Osteocyte (in vitro differentiated cells): ENCODE measurements at places on chromosomes 6 and 20.

DNA sequence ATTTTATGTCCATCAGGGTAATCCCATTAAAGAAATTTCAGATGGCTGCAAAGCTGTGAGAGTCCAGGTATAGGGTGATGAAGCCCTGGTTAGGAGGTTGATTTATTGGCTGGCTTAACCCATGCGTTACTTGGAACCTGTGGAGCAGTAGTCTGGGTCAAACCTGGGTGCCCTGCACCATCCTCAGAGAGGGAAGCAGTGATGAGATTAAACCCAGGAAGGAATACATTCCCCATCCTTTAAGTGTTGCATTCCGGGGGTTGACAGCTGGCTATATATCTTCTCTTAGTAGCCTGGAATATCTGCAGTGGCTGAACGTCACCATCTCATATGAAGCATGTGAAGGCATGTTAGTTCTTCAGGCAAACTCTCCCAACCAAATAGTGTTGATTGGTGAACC lies 44.9 kb upstream of the JAG1 start:
- no peak for DNase-seq

- DNase-seq = no peak
Measured at GRCh38 chr6:74268815-74269599, 573.0 kb downstream of the CD109 start.

- DNase-seq = peak; percentile 86
Measured at GRCh38 chr6:45710304-45710821, 305.3 kb downstream of the CLIC5 start.

- DNase-seq = no peak
Measured at GRCh38 chr6:73134588-73134987, 90.7 kb downstream of the KHDC1L start.

DNA sequence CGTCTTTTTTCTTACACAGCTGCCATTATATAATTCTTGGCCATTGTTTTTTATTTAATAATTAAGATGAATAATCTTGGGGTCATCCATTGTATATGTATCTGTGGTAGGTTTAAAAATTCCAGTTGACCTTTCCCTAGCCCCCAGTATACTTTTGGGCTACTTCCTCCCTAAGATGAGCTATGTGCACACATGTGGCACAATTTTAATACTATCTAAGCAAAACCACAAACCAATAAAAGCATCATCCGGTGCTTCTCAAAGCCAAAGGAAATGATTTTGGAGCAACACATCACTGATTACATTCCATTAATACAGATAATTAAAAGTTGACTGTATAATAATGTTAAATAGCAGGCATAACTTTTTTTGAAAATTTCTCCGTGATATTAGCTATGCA lies 161.2 kb downstream of the ATXN1 start:
- DNase-seq = no peak

DNA sequence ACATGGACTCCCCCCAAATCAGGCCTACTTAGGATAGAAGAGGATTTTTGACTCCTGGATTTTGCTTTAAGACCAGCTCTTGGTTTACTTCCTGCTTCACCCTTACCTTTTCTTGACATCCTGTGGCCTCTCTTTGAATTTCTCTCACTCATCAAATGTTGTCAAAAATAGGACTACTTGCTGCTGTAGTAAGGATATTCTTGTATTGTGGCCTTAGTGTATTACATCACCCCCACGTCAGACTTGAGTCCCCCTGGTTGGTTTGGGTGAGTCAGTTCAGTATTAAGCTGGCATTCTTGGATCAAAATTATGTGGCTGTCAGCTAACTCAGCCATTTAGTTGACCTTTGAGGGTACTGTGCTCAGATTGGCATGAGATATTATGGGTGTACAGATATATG lies 1.1 kb downstream of the TPX2 start:
- no peak for DNase-seq

- DNase-seq = no peak
Measured at GRCh38 chr6:4103929-4104328, 25.0 kb upstream of the FAM217A start.

GRCh38 chr20:23399568-23400241 lies 21.6 kb downstream of the NAPB start:
- no peak for DNase-seq

GRCh38 chr6:7726416-7727085 lies 652 bp downstream of the BMP6 start:
- DNase-seq = no peak

DNA sequence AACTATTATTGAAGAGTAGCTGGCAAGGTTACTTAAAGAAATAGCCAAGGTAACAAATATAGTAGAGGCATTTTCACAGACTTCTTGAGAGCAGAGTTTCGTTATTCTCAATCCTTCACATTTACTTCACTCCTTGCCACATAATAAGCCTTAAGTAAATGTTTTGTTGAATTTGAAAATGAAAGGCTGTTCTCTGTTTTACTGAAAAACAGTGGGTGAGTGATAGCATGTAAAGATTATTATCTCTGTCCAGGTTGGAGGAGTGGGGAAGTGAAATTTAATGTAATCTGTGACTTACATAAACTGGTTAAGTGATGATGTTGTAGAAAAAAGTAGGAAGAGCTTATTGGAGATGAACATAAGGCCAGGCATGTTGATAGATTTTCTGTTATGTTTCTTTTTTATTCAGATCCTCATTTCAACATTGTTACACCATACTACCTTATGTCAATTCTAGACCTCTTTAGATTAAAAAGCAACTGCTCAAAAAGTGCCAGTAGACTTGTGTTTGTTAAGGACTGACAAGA lies 55.0 kb downstream of the QKI start:
- DNase-seq = no peak

DNA sequence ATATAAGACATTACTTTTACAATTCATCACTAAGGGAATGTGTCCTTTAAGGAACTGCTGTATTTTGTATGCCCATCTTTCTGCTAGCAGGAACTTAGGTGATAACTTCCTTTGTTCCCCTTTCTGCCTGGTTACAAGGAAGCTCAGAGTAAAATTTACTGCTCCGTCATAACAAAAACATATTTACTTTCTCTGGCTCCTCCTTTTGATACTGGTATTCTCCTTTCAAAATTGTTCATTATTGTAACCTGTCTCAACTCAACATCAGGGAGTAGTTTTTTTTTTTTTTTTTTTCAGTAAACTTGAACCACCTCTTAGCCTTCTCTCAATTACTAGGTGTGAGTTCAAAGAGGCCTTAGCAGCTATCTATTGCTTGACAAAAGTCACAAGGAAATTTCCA lies 37.1 kb downstream of the RIPOR2 start:
- no peak for DNase-seq

GRCh38 chr6:149208134-149208601 lies 109.3 kb upstream of the TAB2 start:
- no peak for DNase-seq

DNA sequence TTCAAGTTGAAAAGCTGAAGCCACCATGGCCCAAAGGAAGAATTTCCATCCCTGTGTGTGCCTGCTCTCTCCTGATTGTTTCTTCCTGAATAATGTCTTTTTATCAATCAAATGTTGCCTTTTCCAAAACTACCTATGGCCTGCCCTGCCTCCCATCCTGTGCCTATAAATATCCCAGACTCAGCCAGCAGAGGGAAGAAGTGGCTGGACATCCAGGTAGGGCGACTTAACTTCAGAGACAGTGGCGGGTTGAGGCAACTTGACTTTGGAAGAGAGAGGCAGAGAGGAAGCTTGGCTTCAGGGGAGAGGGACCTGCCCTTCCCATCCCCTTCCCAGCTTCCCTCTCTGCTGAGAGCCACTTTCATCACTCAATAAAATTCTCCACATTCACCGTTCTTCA lies 133.0 kb downstream of the LCA5 start:
- no peak for DNase-seq

- DNase-seq = no peak
Measured at GRCh38 chr6:36547646-36548400, 544 bp upstream of the STK38 start.

GRCh38 chr6:165245701-165246100 lies 63.7 kb downstream of the C6orf118 start:
- no peak for DNase-seq

DNA sequence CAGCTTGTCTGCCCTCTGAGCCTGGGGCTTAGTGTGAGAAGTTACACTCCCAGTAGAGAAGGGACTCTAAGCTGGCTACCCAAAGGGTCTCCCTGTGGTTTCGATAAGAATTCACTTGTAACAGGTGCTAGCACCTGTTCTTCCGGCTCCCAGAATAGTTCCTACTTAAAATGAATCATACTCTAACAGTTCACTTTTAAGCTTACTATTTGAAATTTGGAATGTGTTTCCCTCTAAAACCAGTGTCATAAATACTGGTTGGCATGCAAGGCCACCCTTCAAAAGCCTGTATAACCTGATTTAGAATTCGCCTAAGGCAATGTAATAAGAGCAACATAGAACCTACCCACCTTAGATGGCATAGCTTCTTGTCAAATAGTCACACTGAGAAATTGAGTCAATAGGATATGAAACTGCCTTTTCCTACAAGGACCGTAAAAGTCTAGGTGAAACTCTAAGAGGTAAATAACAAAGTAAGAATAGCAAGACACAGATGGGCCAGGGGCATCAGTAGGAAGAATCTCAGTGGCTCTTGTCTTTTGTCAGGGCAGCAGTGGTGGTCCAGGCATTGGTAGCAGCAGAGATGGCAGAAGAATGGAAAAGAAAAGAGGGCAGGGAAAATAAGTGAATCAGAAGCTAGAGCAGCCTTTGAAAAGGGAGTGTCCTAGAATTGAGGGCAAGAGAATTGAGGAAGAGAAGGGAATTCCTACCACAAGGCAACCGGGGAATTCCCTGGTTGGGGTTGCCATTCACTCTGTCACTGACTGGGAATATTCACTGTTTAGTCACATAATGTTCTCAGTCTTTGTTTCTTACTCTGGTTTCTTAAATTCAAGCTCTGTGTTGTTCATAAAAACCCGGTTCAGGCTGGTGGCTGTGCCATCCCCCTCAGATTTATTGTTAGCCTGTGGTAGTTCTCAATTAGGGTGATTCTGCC lies 91.5 kb downstream of the HIVEP2 start:
- DNase-seq = no peak

- no peak for DNase-seq
Measured at GRCh38 chr20:24991897-24992486, 559 bp downstream of the APMAP start.

- no peak for DNase-seq
Measured at GRCh38 chr6:57097596-57097995, 7.6 kb downstream of the ZNF451 start.

- no peak for DNase-seq
Measured at GRCh38 chr6:147974376-147974775, 368.3 kb upstream of the SASH1 start.

- no peak for DNase-seq
Measured at GRCh38 chr20:64130876-64131275, 23.5 kb upstream of the NPBWR2 start.

- DNase-seq = no peak
Measured at GRCh38 chr6:150238336-150238741, 95.5 kb downstream of the PPP1R14C start.

GRCh38 chr6:27177485-27178406 lies 69.8 kb upstream of the PRSS16 start:
- peak; percentile 94 for DNase-seq

DNA sequence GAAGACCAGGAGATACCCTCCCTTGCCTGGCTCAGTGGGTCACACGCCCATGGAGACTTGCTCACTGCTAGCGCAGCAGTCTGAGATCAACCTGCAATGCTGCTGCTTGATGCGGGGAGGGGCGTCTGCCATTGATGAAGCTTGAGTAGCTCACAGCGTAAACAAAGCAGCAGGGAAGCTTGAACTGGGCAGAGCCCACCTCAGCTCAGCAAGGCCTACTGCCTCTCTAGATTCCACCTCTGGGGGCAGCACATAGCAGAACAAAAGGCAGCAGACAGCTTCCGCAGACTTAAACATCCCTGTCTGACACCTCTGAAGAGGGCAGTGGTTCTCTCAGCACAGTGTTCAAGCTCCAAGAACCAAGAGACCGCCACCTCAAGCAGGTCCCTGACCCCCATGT lies 271.3 kb downstream of the ESR1 start:
- no peak for DNase-seq

- no peak for DNase-seq
Measured at GRCh38 chr6:158284007-158284875, 28.0 kb upstream of the TULP4 start.

DNA sequence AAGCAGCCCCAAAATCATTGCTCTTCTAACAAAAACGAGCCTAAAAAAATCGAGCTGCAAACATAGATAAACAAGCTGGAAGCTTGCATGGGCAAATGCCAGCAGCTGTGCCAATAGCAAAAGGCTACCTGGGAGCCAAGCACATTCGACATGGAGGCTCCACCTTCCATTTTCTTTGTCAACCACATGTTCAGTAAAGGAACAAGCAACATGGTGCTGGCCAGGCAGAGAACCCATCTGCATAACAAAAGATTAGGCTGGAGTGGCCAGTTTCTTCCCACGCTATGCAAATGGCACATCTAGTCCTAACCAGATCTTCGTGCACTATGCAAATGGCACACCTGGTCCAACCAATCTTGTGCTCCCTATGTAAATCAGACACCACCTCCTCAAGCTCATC lies 110.5 kb downstream of the KIF16B start:
- DNase-seq = no peak

- DNase-seq = no peak
Measured at GRCh38 chr6:76166874-76167273, 94.4 kb upstream of the IMPG1 start.

- no peak for DNase-seq
Measured at GRCh38 chr6:168663041-168663440, 222.1 kb downstream of the SMOC2 start.

DNA sequence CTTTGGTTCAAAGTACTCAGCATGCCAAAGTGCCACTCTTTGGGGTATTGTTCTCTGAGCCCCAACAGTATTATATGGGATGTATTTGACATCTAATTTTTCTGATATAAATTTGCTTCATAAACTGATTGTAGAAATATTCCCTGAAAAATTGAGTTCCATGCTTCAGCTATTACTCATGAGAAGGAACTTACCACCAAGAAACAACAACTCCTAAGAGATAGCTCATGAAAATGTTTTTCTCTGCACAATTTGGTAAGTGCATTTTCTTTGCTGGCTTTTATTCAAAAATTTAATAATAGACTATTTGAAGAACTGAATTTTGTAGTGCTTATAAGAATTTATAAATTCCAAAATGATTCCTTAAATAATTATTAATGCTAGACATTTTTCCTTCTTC lies 12.8 kb upstream of the TPD52L1 start:
- no peak for DNase-seq

DNA sequence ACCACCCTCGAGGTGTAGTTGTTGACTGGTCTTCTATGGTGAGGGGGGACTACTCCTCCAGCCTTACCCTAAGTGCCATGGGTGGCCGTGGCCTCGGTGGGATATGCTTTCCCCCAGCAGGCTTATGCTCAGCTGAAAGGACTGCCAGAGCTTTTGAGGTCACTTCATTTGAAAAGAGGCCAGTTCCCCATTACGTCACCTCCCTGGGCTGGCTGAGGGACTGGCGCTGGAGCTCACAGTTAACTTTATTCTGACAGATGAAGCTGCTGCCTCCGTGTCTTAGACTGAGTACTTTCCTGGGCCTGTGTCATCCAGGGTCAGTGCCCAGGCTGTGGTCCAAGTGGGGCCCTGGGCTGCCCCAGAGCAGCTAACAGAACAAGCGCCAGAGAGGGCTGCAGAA lies 42.8 kb upstream of the PCMTD2 start:
- no peak for DNase-seq
